ENCODE measurements at places on chromosomes 2 and 18.

- no peak for DNase-seq
These were observed 264.2 kb upstream of the EPAS1 start for GRCh38 chr2:46032996-46033395.

- DNase-seq = no peak
These were observed 16.2 kb downstream of the KLF7 start for GRCh38 chr2:207149249-207150213.

- no peak for DNase-seq
These were observed 106.3 kb upstream of the SULT1C3 start for GRCh38 chr2:108133457-108133856.

GRCh38 chr2:179558010-179558934 lies 293.6 kb upstream of the SESTD1 start:
- DNase-seq = no peak

GRCh38 chr2:118639371-118639770 lies 208.1 kb downstream of the EN1 start:
- no peak for DNase-seq

DNA sequence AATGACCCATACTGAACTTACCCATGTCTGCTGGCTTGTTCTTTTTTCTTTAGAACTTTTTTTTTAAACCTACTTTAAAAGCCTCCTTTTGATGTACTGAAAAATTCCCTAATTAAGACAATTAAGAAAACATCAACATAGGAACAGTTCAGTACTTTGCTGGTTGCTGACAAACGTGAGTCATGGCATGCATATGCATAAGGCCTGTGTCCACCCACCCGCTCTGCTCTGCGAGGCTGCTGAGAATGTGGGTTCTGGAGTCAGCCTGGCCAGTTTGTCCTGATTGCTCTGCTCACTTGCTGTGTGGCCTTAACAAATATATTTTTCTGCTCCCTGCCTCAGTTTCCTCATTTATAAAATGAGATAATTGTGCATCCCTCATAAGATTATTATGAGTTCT lies 27.3 kb downstream of the LAMA3 start:
- no peak for DNase-seq

DNA sequence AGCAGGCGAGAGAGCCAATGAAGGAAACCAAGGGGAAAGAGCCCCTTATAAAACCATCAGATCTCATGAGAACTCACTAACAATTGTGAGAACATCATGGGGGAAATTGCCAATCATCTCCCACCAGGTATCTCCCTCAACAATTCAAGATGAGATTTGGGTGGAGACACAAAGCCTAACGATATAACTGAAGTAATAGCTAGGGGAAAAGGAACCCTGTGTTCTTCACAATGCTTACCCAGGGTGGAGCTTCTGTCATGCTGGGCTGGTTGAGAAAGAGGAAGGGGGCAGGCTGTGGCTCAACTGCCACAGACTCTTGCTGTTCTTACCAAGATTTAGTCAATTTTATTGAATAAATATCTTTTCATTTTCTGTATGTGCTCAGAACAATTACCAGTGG lies 392.1 kb upstream of the HS6ST1 start:
- DNase-seq = no peak

- DNase-seq = no peak
These were observed 53.3 kb upstream of the AP1S3 start for GRCh38 chr2:223890721-223891120.

DNA sequence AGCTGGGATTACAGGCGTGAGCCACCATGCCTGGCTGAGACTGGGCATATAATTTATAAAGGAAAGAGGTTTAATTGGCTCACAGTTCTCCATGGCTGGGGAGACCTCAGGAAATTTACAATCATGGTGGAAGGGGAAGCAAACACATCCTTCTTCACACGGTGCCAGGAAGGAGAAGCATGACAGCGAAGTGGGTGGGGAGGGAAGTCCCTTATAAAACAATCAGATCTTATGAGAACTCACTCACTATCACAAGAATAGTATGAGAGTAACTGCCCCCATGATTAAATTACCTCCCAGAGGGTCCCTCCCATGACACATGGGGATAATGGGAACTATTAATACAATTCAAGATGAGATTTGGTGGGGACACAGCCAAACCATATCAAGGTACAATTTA lies 7.8 kb upstream of the LCLAT1 start:
- no peak for DNase-seq

DNA sequence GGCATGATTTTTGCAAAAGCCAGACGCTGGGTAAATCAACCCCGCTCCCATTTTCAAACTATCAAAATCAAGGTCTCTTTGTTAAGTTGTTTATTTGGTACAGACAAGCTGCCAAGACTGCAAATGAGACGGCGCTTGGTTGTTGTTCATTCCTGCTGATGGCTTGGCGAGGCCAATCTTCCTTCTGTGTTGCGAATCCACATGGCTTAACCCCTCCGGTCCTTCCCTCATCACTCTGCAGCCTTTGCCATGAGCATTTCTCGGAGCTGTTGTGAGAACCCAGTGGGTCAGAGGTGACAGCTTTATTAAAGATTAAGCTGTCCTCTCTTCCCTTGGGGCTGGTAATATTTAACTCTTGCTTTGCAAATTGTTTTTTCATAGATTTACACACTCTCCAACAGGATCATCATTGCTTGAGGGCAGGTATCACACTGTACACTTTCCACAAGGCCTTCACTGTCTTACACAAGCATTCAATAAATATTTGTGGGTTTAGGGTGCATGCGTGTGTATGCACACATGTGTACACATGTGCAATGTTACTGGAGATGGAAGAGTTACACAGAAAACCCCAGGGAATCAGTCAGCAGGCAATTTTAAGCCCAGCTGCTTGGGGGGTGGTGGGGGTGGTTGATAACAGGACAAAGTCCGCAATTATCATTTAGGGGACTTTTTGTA lies 27.8 kb upstream of the KCNF1 start:
- DNase-seq = no peak

DNA sequence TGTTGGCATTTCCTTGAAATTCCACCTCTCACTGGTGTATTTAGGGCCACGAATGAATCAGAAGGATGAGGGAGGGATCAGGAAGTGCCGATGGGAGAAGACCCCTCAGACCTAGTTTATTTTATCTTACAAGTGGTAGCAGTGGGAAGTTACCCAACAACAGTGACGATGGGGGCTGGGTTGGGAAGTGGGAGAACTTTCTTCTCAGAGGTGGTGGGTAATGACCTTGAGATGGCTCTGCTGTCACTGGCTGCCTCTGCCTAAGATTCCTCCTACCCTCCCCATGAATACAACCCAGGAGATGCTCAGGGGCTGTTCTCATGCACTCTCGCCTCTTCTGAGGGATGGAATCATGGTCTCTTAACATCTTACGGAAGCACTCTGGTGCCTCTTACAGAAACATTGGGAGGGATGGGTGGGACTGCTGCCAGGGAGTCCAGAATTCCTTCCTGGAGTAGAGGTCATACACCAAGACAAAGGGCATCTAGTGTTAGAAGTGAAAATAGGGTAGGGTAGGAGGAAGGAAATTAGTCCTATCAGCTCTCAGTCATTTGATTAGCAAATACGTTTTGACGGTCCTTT lies 58.5 kb upstream of the TXNDC2 start:
- DNase-seq = no peak

- no peak for DNase-seq
These were observed 8.3 kb upstream of the YWHAQ start for GRCh38 chr2:9639000-9639602.

- DNase-seq = no peak
These were observed 27.6 kb upstream of the CABLES1 start for GRCh38 chr18:23107718-23108117.

DNA sequence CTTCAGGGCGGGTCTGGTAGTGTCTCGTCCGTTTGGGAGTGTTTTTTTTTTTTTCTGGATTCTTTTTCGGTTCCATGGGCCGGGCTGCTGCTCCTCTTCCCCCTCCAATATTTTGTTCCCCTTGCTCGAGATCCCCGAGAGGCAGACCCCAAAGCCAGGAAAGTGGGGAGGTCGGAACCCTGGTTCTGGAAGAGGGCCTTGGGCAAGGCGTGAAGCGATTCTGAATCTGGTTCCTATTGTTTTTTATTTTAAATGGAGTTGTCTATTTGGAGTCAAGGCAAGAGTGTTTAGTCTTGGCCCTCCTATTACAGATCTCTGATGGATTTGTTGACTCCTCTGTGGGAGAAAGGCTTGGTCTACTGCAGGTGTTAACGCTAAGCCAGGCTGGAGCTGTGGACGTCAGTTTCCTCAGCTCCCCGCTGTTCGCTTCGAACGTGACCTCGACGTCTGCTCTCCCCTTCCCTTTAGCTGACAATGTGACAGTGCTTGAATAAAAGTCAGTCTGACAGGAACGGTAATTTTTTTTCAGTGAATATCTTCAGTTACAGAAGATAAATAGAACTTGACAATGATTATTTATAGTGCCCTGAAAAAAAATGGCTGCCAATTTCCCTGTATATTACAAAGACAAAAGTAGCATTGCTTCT lies 683 bp upstream of the DNAJC27 start:
- DNase-seq = peak; percentile 9

DNA sequence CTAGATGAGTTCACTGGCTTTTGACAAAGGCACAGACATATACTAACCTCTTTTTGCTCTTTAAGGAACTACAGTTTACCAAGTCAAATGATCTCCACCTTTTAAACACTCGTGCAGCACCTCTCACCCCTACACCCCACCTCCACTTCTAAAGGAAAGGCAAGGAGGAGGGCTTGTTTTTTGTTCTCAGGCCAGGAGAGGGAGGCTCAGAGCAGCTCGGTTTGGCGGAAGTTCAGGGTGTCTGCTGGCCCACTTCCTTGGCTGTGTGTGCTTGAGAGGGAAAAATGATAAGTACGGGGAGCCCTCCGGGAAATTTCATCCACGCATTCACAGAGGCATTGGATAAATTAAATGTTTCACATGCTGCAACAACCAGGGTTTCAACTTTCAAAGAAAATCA lies 667.9 kb downstream of the BCL11A start:
- DNase-seq = no peak

- no peak for DNase-seq
These were observed 75.2 kb downstream of the NBAS start for GRCh38 chr2:15485949-15486348.

GRCh38 chr18:58235001-58235436 lies 191.0 kb downstream of the NEDD4L start:
- DNase-seq = no peak

DNA sequence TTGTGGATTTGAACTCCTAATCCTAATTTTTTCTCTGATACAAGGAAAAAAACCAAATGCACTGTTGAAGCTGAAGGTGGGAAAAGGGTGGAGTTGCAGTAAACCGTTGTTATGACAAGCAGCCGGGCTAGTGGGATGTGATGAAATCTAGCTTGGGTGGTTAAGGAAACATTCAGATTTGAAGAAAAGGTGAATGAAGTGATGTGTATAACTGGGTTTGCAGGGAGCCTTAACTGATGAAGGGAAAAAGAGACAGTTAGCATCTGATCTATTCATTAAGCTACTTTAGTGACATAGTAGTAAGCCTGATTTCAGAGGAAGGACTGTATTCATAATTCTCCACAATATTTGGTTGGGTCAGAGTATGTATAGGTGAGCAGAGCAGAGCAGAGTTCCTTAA lies 3.5 kb downstream of the EML6 start:
- no peak for DNase-seq

GRCh38 chr2:206232287-206233035 lies 42.0 kb upstream of the ZDBF2 start:
- no peak for DNase-seq

- DNase-seq = no peak
These were observed 330.8 kb downstream of the NUP35 start for GRCh38 chr2:183455056-183455455.

DNA sequence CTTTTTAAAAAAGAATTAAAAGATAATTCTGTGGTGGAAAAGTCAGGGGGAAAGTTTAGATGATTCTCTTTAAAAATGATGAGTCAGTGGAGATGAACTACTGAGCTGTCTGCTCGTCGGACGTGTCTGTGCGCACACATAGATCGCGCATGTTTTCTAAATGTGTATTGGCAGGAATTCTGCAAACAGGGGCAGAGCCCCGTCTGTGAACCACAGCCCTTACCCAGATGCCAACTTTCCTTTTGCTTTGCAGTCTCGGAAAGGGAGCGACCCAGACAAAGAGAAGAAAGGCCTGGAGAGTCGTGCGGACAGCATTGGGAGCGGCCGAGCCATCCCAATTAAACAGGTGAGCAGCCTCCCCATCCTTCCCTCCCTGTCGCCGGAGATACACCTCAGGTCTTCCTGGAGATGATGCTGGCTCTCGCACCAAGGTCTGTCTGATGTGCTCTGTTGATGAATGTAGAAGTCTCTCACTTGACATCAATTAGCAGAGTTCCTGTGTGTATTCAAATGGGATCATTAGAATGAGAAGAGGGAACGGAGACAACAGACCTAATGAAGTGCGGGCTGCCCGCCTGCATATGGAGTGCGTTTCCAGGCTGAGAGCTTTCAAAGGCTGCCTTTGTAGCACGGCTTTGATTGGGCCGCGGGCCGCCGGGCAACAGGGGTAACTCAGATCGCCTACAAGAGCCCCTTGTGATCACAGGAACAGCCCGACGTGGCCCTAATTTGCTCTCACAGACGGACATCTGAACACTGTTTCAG lies 313.3 kb downstream of the AGAP1 start:
- no peak for DNase-seq

DNA sequence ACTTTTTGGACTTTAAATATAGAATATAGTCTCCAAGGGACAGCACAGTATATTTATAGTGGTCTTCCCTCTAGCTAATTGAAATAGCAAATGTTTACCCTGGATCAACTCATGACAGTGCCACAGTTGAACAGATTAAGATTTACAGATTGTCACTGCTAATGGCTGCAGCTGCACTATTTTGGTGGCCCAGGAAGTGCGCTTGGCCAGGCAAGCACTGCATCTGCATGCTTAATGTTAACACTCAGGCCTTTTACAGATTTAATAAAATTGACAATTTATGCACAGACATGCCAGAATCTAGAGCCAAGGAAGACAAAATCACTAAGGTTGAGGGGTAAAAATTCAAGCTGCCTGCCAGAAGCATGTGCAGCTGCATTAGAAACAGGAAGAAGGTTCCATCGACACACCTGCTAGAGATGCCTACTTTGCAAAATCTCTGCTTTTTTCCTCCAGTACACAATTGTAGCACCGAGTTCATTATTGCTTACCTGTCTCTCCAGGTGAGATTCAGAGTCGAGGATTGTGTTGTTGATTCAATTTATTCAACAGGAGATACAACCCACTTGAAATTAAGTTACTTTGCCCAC lies 1042.3 kb upstream of the NRXN1 start:
- no peak for DNase-seq

- no peak for DNase-seq
These were observed 674.5 kb downstream of the KCNJ3 start for GRCh38 chr2:155372969-155373368.

GRCh38 chr2:51723691-51724090 lies 691.8 kb upstream of the NRXN1 start:
- no peak for DNase-seq

DNA sequence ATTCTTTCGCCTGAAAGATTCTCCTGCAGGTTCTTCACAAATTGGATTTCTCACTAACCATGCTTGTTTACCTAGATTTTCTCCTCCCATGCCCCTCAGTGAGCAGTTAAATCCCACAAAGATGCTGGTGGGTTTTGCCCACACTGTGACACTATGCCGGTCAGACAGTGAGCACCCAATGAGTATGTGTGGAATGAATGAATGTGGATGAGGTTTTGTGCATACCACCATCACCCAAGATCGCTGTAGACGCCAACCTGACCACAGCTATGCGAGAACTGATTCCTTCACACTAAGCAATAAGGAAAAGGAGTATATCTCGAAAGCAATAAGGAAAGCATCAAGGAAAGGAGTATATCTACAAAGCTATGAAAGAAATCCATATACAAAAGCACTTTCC lies 116.7 kb downstream of the PID1 start:
- no peak for DNase-seq
